ENCODE measurements at places on chromosomes 1 and 21.

DNA sequence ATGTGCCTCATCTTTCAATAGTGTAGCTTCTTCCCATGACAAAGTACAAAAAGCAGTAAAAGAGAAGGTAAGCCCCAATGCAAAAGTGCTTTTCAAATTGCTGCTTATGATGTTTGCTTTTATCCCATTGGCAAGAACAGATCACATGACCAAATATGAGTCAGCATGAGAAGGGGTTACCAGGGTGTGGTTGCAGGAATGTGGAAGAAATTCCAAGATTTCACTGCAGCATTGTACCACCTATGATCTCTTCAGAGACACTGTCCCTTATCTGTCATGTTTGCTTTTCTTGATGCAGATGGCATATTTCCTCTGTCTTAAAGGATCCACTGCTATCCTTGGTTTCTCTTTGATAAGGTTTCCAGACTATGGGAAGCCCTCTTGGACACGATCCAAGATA, 1006.9 kb upstream of the PRMT6 start:
- DNase-seq, result no peak

DNA sequence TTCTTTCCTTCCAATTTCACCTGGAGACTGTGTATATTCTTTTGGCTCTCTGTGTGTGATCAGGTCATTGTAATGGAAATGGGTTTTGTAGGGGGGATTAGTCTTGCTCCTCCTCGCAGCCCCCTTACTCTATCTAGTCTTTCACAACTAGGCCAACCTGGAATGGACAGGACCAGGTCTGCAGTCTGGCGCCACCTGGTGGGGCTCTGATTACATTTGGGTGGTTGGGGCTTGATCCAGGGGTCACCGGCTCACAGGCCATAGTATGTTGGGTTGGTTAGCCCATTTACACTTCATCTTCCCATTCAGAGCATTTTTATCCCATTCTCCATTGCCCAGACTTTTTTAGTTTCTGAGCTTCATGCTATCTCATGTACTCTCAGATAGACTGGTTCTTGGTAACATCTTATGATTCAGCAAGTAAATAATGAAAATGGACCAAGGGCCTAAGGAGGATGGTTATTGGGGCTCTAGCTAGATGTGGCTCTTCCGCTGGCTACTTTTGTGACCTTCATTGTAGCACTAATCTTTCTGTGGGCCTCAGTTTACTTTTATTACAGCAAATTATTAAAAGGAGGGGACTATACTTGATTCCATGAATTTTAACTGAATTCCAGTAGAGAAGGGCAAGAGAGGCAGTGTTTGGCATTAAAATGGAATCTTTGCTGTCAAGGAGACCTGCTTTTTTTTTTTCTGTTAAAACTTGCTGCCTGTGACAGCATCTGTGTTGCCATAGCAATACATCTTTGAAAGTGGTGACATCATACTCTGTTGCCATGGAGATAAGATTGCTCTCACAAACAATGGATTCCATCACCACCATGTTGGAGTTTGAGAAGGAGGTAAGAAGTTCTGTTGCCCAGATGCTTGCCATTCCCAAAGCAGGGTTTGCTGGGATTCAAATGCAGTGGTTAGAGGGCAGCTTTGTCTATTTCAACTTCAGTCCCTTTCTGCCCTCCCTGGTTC, 150.1 kb downstream of the PLXNA2 start:
- DNase-seq, result peak; percentile 37

GRCh38 chr1:20322081-20322824, 31.6 kb downstream of the VWA5B1 start:
- peak; percentile 52 for DNase-seq

DNA sequence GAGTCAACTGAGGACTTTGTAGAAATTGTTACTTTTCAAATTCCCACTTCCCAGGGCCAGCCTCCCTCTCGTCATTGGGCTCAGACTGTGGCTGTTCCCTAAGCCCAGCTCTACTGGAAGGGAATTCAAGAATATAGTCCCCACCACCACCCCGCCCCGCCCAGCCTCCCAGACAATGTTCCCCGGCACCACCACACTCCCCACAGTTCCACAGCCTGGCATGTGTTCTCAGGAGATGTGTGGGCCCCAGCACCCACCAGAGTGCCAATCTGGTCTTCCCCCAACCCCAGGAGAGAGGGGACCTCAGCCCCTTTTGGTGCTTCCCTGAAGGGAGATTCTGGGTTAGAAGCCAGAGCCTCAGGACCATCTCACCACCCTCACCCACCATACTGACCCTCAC, 120.1 kb downstream of the SYT2 start:
- no peak for DNase-seq

DNA sequence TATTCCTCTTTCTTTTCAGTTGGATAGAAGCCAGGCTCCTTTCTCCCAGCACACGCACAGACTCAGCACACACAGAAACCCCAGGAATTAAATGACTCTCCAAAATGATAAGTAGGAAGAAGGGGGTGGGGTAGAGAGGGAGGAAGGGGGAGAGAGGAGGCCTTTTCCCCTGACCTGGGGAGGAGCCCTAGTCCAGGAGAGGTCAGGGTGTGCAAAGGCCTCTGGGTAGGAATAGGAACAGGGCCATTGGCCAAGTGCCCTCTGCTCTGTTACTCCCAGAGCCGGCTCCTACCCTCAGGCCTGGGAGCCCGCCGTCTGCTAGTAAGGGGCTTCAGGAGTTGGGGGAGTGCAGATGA, 35.6 kb upstream of the PUM1 start:
- DNase-seq, result no peak

GRCh38 chr1:186569856-186570255, 108.9 kb upstream of the PDC start:
- no peak for DNase-seq

DNA sequence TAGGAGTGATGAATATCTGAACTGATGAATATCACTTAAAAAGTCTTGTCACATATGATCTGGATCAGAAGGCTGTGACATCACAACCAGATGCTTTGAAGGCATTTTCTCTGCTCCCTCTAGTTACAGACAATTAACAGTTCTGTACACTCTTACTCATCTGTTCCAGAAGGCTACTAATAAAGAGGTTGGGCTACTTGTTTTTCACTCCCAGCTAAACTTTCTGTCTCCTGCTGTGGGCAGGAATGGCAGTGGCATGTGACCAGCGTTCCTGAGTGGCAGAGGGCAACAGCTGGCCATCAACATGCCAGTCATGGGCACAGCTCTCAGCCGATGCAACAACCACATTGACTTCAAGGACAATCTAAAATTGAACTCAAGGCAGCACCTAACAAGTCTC, 66.7 kb downstream of the SLC45A1 start:
- no peak for DNase-seq

GRCh38 chr1:218464871-218465270, 119.7 kb downstream of the TGFB2 start:
- no peak for DNase-seq

- DNase-seq, result no peak
These were observed 1233.7 kb downstream of the PLA2G4A start for GRCh38 chr1:188062456-188062855.

DNA sequence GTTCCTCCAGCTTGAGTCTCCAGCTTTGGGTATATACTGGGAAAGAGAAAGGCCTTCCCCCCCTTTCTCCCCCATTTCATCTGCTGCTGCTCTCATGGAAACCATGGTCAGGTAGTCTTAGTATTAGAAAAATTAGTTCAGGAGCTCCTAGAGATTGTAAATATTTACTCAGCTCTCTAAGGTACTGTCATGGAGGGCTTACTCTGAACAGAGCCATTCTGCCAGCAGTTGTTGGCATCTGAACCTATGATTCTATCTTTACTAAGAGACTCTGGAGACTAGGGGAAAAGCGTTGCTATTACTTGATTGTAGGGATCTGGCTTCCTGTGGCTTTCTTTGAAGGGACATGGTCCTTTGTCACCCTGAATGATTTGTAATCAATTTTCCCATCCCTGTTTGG, 6.1 kb downstream of the INTS3 start:
- no peak for DNase-seq

DNA sequence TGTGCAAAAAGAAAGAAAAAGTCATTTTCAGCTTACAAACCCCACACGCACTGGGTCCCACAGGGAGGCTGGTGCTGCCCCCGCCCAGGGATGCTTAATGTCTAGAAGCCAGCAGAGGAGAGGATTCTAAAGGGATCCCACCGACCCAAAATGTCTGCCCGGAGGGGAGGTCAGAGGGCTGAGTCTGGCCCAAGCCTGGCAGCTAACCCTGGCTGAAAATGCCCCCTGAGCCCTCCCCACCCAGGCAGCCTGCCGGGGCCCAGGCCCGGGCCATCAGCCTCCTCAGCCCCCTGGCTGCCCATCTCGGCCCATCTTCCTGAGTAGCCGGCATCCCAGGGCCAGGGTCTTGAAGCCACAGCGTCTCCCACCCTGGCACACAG, 33.5 kb downstream of the ACOT7 start:
- DNase-seq, result no peak

DNA sequence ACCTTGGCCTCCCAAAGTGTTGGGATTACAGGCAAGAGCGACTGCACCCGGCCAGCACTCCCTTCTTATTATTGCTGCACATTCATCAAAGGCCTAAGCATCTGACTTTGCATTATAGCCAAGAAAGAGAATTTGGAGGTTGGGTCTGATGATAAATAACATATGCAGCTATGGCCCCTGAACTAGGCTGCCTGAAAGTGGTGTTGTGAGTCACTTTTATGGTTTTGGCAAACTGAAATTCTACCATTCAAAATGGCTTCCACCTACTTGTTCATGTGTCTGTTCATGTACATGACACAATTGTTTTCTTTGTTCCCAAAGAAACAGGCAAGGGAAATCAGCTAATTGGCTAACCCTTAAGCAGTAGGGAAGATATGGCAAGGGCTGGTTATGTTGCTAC, 25.0 kb upstream of the UAP1 start:
- DNase-seq, result no peak

- no peak for DNase-seq
These were observed 82.4 kb downstream of the CAMK2N1 start for GRCh38 chr1:20403423-20404145.

GRCh38 chr21:37244501-37245095, 22.5 kb downstream of the VPS26C start:
- no peak for DNase-seq

DNA sequence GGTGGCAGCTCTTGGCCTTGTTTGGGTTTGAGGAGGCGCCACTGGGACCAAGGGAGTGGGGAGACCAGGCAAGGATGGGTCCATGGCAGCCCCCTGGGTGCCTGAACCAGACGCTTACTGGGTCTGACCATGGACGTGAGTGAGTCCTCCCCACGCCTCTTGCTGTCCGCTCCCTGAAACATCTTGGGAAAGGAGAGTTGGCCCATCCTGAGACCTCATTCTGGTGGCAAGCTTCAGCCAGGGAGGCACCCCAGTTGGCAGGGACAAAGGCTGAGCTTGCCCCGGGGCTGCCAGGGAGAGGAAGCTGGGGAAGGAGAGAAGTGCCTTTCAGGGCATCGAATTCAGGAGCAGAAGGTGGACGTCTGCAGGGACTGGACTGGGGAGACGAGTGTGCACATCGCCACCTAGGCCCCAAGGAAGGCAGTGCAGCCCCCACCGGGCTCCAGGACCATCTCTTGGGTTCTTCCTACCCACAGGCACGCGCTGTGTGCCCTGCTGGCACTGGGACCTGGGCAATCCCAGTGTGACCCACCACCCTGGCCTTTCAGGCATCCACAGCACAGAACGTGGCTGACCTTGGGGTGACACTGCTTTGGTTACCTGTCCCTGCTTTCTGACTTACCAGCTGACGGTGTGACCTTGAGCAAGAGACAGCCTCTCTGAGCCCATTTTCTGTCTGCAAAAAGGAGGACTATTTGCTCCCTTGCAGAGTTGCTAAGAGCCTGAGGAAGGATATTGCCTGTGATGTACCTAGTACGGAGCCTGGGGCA, 132.9 kb upstream of the WNT4 start:
- DNase-seq, result peak; percentile 59

- DNase-seq, result peak; percentile 89
These were observed 68.8 kb upstream of the WDR26 start for GRCh38 chr1:224503161-224504118.

GRCh38 chr1:208171616-208172422, 72.4 kb downstream of the PLXNA2 start:
- no peak for DNase-seq

- DNase-seq, result no peak
These were observed 5.1 kb downstream of the KCNJ9 start for GRCh38 chr1:160086456-160086892.

DNA sequence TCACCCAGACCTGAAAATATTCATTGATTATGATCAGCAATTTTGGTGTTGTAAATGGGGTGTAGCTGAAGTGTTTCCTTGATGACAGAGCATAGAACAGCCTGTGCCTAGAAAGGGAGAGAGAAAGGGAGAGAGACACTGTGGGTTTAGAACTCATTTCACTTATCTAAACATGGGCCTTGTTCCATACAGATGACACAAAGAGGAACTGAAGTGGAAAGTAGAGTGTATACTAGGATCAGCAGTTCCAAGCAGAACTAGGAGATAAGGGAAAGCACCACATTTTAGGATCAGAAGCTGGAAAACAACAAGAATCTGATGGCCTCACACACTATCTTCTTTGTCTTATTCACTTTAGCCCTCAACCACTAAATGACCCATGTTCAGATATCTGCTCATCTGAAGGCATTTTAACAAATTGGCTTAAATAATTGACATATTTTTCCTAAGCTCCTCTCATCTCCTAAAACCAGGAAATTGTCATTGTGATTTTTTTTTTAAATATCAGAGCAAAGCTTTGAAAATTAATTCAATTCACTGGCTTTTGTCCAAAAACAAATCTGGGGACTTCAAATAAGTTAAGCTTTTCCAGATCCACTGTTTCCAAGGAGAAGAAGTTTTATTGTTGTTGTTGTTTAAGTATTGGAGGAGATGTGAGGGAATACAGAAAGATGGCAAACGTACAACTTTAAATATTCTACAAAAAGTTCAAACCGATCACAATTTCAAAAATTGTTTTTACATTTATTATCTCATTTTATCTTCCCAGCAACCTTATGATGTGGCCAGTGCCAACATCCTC, 103.8 kb downstream of the LYPLAL1 start:
- no peak for DNase-seq

DNA sequence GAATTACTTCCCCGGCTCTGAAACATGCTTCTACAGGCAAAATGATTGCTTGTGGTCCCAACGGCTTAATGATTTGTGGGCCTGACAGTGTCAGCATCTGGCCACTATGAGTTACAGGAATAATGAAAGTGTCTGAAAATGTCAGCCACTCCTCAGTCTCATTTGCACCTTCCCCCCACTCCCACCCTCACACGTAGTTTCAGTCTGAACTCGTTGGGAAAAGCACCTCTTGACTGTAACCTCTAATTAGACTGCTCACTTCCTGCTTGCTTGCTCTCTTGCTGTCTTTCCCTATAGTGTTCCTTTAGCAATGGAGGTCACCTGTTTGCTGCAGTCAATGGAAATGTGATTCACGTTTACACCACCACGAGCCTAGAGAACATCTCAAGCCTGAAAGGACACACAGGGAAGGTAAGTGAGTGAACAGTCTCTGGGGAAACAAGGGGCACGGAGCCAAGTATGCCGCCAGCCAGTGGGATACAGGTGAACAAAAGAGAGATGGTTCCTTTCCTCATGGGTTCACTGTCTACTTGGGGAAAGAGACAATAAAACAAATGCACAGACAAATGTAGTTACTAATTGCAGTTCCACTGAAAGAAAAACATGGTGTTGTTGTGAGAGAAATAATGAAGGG, 27.1 kb downstream of the CFAP57 start:
- peak; percentile 31 for DNase-seq

GRCh38 chr1:58785442-58786058, 1.7 kb upstream of the JUN start:
- no peak for DNase-seq

- no peak for DNase-seq
These were observed 100.9 kb downstream of the TSEN15 start for GRCh38 chr1:184152434-184152898.

GRCh38 chr1:31835415-31835814, 19.6 kb upstream of the SPOCD1 start:
- no peak for DNase-seq
